ENCODE measurements at places on chromosomes 7 and 10.

DNA sequence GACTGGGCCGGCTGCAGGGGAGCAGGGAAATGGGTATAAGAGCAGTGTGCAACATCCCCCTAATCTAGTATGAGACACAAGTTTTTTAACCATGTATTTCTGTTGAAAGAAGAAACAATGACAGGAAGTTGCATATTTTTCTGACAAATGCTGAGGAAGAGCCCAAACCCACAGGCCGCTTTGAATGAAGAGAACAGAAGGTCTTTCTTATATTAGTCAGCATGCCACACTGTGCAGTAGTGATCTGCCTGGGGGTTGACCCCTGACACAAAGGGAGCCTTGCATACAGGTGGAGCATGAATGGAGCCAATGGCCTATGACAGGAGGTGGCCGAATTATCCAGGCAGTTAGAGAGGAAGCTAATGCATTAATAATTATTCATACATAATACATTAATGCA is 518.3 kb downstream of the PLXDC2 start:
- DNase-seq, result no peak

GRCh38 chr10:86644152-86644793 is 10.1 kb upstream of the OPN4 start:
- DNase-seq, result no peak

DNA sequence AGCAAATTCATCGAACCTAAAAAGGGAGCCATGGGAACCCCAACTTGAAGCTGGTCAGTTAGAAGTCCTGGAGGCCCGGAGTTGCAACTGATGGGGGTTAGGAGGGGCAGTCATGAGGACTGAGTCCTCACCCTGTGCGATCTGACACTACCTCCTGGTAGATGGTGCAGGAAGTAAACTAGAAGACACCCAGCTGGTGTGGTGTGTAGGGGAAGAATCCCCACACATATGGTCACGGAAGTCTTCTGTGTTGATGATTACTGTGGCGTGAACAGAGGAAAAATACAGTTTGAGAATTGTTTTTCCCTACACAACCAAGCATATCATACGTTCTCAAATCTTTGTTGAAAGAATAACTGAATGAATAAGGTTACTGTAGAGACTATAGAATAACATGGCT is 164.6 kb upstream of the KCTD7 start:
- no peak for DNase-seq

GRCh38 chr7:38838725-38839385 is 70.1 kb downstream of the VPS41 start:
- DNase-seq, result no peak

GRCh38 chr7:106462365-106462859 is 177.6 kb upstream of the NAMPT start:
- no peak for DNase-seq

DNA sequence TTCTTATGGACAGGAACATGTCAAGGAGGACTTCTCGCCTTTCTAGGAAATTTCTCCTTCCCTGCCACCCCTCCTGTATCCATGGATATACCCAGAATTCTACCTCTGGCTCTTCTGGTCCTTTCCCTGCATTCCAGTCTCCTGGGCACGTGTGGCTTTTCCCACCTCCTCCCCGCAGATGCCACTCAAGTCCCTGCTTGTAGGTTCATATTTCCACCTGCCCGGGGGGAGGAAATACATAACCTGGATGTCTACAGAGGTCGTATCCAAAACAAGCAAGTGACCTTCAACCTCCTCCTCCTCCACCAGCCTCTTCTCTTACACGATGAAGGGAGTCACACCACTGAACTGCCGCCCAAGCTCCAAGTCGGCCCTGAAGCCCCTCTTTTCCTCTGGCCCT is 20.7 kb downstream of the FGFR2 start:
- DNase-seq, result no peak

GRCh38 chr7:96285579-96285978 is 36.3 kb downstream of the SLC25A13 start:
- no peak for DNase-seq

DNA sequence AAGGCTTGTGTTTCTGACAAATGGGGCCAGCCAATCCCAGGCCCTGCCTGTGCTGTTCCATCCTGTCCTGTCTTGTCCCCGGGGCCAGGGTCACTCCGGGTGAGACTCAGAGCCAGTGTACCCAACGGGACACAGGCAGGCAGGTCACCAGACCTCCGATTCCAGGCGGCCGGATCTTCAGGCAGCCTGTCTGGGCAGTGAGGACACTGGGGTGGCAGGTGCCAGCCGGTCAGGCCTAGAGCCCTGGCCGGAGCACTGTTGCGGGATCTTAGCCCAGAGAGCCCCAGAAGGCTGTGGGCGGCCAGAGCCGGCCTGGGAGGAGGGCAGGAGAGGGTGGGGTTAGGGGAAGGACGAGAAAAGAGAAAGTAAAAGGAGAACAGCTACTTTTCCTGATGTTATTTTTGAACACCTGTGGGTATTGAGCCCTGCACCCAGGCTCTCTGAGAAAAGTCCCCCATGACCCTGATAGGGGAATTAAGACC is 134.3 kb upstream of the TNRC18 start:
- DNase-seq, result no peak

DNA sequence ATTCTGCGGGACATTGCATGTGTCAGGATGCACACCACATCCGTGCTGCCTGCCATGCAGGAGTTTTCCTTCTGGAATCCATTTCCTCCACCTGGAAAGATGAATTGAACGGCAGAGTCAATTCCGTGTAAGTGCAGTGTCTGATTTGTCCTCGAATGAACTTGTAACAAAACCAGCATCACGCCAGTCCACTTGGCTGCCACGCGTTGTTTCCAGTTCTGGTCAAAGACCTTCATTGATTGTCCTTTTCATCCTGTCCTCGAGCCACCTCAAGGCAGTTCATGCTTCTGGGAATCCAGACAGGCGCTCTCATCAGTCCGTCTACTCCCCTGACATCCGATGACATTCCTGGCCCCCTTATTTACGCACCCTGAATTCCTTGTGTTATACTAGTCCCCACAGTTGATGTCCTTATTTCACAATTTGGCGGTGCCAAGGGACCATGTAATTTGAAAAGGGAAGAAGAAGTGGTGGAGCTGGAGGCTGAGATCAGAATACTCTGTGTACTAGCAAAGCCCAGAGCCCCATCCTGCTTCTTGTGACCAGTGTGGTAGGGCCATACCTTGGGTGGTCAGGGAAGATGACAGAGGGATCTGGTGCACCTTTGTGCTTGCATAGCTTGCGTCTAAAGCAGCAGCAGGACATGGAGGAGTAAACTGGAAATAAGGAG is 502.2 kb downstream of the PLXNA4 start:
- DNase-seq, result no peak

DNA sequence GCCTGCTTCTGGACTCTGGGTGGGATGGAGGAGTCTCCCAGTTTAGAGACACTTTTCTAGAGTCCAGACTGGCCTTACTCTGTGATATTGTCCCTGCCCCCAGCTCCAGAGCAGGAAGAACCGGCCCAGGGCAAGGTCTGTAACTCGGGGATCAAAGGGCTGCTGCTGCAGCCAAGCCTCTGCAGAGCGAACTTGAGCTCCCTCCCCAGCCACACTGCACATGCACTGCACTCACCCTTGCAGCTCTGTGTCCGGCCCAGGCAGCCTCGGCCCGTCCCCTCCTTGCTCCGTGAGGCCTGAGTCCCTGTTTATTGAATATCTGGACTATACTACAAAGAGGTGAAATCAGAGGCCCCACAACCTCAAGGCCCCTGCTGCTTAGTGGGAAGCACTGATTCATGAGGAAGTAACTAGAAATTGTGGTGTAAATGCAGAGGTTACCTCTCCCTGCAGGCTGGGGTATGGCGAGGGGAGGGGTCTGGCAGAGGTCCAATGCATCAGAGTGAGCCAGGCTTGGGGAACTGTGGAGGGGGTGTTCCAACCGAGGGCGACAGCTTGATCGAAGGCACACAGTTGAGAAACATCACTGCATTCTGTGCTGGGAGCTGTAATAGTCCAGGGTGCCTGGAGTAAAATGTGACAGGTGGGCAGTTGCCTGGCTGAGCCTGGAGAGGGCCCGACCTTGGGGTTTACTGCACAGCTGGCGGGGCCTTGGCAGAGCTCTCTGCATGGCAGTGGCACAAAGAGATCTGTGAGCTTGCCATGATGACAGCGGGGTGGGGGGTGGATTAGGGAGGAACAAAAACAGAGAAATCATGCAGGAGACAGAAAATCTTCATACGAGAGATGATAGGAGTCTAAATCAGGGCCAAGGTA is 49.1 kb downstream of the AOC1 start:
- no peak for DNase-seq

- DNase-seq, result no peak
These were observed 470.8 kb upstream of the ZMIZ1 start for GRCh38 chr10:78597796-78598555.

DNA sequence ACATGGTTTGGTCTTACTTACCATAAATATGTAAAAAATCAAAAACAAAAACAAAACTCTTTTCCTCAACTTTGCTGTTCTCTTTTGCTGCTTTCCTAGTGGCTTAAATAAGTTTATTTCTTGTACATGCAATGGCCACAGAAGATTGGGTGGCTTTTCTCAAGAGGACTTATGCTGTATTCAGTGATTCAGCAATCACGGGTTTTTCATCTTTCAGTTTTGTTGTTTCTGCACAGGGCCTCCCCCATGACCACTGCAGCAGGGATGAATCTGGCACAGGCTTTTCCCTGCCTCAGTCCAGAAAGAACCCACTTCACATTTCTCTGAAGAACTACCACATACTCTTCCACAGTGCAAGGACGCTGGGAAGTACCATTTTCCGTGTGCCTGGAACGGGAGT is 355.0 kb downstream of the RNLS start:
- DNase-seq, result no peak

- no peak for DNase-seq
These were observed 20.4 kb upstream of the HILPDA start for GRCh38 chr7:128435327-128435686.

DNA sequence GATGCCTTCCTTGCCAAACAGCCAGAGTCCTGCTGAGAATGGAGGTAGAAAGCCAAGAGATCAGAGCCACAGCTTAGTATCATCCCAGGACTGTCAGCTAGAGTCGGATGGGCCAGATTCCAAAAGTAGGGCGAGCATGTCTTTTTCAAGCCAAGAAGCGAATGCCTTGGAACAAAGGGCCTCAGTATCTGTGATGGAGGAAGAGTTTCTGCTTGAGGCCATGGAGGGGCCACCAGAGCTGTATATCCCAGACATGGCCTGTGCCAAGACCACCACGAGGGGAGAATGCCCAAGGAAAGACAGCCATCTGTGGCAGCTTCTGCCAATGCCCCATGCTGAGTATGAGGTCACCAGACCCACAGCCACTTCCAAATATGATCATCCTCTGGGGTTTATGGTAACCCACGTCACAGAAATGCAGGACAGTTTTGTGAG is 44.3 kb upstream of the PPP1R17 start:
- no peak for DNase-seq

DNA sequence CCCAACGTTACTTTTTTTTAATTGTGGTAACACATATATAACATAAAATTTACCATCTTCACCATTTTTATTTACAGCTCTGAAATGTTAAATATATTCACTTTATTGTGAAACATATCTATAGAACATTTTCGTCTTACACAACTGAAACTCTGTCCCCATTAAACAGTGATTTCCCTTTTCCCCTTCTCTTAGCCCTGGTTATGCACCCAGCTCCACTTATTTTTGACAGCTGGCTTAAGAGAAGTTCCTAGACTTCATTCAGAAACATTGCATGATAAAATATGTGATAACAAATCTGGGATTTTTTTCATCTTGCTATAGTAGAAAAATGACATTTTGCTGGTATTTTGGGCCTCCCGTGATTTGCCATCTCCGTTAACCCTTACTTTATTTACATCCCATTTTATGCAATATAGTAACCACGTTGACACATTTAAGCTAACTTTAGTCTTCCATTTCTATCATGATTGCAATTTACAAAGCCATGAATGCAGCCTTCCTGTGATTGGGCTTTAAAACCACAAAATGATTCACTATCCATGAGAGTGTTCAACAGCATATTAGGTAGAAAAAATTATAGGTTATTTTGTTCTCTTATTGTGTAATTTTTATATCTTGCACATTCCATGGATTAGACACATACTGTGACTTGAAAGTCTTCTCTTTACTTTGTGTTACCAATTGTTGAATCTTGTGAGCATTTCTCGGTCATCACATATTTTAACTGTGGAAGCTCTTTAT is 139.6 kb downstream of the SND1 start:
- no peak for DNase-seq

DNA sequence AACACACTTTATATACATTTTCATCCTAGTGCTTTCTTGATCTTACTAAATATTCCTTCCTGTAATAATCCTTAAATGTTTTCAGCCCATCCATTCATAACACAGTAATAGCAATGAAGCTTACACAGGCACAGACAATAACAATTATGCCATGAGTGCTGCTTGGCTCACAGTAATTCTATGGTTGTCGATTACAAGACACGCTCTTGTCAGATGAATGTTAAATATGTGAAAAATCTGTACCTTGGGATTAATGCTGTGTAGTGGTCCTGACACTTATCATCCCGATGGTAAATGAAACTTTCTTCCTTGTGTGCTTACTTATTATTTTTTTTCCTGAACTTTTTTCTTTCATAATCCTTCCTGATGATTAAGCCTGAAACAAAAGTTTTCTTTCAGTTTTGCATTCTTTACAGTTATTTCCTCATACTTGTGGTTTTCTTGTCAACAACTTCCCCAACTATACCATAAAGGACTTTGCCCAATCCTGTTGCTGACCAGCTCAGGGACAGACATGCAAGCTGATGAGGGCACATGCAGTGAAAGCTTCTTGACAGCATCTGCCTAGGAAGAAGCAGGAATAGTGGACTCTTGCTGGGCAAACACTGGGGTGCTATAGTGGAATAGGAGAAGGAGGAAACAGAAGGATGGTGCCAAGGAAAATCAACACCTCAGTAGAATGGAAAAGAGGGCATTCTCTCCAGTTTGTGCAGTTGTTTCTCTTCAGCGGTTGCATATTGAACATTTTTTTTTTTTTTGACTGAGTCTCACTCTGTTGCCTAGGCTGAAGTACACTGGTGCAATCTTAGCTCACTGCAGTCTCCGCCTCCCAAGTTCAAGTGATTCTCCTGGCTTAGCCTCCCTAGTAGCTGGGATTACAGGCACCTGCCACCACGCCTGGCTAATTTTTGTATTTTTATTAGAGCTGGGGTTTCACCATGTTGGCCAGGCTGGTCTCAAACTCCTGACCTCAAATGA is 6.7 kb upstream of the MGAM2 start:
- no peak for DNase-seq

DNA sequence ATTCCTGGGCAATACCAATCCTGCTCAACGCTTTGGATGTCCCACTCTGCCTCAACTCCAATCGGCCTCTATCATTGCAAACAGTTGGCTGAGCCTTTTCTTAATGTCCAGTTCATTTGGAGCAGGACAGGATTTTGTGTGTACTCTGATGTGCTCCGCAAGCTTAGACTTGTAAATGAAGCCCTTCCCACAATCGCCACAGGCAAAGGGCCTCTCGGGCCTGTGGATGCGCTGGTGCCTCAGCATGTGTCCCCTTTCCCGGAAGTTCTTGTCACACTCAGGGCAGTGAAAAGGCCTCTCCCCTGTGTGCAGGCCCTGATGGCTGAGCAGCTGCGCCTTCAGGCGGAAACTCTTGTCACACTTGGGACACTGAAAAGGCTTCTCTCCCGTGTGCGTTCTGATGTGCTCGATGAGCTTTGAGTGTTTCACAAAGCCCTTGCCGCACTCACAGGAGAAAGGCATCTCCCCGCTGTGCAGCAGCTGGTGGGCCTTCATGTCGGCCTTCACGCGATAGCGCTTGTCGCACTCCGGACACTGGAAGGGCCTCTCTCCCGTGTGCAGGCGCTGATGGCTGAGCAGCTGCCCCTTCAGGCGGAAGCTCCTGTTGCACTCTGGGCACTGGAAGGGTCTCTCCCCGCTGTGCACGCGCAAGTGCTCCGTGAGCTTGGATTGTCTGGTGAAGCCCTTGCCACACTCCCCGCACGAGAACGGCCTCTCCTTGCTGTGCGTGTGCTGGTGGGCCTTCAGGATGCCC is 20.0 kb downstream of the ZNF786 start:
- DNase-seq, result no peak

Data from activated naive CD4-positive, alpha-beta T cell treated with Interleukin-2 at 50 U/mL for 16 hours (primary cell).